ENCODE measurements at places on chromosomes 6 and 20. TPM values are rescaled to one million over a fixed set of nuclear protein-coding genes. Genes with fewer than 3 reads are reported as not detected.

DNA sequence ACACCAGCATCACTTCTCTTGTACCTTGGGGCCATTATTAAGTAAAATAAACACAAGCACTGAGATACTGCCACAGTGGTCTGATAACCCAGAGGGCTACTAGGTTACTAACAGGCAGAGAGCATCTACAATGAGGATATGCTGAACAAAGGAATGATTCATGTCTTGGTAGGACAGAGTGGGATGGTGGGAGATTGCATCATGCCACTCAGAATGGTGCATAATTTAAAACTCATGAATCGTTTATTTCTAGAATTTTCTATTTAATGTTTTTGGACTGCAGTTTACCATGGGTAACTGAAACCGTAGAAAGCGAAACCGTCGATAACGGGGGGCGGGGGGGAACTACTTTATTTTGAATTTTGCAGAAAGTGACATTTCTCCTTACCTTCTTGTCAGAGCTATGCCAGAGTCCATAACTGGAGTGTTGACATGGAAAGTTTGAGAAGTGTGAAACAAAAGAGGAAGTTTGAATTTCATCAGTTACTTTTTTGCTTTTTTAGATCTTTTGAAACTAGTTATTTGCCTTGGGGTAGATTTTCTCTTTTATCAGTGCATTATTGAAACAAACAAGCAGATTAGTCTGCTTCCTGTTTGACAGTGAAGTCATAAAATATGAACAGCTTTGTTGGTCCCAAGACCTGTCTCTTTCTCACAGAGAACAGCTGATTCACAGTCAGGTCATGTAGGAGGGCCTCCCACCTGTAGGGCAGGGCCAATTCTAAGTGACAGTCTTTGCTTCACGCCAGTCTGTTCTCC is 124.9 kb downstream of the KLHL32 start:
- DNase-seq, result no peak

GRCh38 chr6:18151801-18152200 is 3.1 kb downstream of the TPMT start:
- no peak for DNase-seq

DNA sequence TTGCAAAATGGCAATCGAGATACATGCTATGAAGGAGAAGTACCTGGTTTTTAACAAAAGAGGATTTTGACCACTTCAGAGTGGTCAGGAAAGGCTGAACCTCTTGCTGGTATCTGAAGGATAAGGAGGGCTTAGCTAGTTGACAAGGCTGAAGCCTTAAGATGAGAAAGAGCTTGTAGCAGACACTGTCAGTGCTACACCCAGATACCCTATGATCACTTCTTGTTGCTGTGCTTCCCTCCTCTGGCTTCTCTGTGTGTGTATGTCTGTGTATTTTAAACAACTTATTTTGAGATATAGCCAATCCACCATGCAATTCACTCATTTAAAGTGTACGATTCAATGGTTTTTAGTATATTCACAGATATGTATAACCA is 38.9 kb upstream of the TGM2 start:
- no peak for DNase-seq

DNA sequence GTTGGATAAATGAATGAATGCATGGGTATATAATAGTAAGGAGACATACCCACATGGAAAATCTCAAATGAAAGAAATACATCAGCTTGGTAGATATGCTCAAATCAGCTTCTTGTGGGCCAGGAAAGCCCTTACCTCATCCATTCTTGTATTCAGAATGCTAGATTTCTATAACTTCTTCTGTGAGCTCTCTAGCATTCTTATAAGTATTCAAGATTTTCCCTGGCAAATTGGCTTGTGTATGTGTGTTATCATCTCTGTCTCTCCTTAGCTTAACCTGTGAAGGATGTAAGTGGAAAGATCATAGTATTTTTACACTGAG is 100.8 kb downstream of the OR2B2 start:
- no peak for DNase-seq

GRCh38 chr20:36312724-36313441 is 6.7 kb downstream of the DLGAP4 start:
- no peak for DNase-seq

- DNase-seq, result no peak
These were observed 39.6 kb downstream of the KIAA0319 start for GRCh38 chr6:24606200-24606930.

DNA sequence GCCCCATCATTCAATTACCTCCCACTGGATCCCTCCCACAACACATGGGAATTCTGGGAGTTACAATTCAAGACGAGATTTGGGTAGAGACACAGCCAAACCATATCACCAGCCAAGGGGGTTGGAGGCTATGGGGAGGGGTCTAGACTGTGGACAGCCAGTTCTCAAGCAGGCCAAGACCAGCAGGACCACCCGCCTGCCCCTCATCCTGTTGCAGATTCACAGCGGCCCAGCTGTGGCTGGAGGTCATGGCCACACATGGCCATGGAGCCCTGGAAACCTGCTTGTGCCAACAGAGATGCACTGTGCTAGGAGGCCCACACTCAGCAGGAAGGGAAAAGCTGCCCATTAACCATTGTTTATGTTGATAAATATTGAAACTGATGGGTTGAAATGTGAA is 240.5 kb downstream of the TTLL2 start:
- DNase-seq, result no peak

DNA sequence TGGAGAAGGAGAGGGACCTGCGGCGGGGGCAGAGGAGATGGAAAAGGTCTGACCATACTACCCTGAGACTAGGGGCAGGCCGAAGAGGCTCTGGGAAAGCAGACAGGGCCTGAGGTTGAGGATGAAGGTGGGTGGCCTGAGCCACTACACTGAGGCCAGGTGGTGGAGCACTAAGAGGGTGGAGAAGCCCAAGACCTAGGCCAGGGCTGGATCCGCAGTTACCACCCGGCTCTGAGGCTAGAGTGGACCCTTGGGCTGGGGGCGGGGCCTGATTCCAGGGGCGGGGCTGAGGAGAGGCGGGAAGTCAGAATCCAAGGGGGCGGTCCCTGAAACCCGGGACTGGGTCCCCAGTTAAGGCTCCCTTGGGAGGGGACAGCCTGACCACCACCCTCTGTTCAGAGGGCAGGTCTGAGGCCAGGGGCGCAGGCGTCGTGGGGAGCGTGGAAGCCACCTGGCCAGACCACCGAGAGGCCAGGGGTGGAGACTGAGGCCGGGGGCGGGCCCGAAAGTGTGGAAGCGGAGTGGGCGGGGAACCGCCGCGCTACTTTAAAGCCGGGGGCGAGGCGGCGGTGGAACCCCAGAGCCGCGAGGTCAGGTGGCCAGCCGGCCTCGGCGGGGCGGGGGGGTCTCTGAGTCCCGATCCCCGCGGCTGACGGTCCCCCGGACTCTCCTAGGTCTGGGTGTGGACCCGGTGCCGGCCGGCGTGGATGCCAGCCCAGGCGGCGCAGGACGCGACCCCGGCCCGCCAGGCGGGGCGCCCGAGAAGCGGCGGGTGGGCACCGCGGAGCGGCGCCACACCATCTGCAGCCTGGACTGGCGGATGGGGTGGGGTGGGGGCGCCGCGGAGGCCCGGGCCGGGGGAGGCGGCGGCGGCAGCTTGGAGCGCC is 8.3 kb downstream of the CCM2L start:
- peak; percentile 74 for DNase-seq

Gene PBOV1
- total RNA-seq, result not detected

GRCh38 chr6:43916924-43917877 is 147.2 kb downstream of the VEGFA start:
- peak; percentile 53 for DNase-seq

Gene L3MBTL3
- 11.8 TPM for total RNA-seq

Gene EDN1
- 61.2 TPM for total RNA-seq

GRCh38 chr6:55651015-55651414 is 72.0 kb upstream of the HMGCLL1 start:
- DNase-seq, result no peak

Gene ECT2L
- 3.9 TPM for total RNA-seq

DNA sequence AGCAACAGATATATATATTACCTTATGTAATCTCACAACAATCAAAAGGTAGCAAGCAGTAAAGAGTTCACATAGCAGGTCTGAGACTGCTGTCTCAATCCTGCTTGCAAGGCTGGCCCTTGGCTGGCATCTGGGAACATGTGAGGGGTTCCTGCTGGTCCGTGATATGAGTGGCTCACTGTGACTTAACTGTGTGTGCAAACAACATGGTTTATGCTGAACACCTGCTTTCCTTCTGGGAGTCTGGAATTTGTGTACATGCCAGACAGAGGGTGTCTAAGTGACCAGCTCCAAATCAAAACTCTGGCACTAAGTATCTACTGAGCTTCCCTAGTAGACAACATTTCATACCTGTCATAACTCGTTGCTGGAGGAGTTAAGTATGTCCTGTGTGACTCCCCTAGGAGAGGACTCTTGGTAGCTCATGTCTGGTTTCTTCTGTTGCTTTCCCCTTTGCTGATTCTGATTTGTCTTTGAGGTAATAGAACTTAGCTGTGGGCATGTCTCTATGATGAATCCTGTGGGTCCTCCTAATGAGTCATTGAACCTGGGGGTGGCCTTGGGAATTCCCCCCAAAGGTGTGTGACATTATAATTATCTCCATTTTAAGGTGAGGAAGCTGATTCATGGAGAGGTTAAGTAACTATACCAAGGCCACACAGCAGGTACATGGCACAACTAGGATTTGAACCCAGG is 131.6 kb upstream of the NEDD9 start:
- DNase-seq, result no peak

Gene SRMS
- not detected for total RNA-seq

DNA sequence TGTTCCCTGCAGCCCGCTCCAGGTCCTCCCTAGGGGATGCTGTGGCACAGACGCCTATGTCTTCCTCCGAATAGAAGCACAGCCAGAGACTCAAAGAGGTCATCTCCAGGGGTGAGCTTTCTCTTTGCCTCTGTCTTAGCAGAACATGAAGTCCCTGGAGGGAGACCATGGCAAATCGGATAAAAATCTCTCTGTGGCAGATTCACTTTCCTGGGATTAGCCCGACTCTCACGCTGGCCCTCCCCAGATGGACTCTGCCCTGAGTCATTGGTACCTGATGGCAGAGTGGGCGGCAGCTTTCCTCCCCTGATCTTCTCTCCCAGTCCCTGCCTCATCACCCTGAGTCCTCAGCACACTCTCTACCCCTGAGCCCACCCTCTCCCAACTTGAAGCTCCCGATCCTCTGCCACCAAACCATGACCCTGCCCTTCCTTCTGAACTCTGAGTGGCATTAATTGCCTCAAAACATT is 58.0 kb upstream of the CCDC167 start:
- no peak for DNase-seq

Gene SOX18
- 48.3 TPM for total RNA-seq

Gene BPIFB2
- total RNA-seq, result 0.21 TPM

- DNase-seq, result peak; percentile 30
These were observed 7.1 kb downstream of the UQCC2 start for GRCh38 chr6:33704215-33705066.

Gene MTFR2
- total RNA-seq, result 1.5 TPM

DNA sequence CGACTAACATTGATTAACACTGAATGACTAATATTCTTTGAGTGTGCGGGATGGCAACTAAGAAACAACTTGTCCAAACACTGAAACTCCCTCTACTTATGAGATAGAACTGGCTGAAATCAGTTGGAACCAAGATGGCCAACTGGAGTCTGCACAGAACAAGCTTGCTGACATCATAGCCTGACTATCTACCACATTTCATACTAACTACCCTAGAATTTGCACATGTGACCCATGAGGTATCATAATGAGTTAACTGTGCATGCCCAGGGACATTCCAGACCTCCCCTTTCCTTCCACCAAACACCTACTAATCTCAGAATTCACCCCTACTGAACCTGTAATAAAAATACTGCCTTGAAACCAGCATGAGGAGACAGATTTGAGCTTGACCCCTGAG is 43.2 kb downstream of the PHIP start:
- no peak for DNase-seq

GRCh38 chr20:8265588-8265987 is 133.5 kb downstream of the PLCB1 start:
- no peak for DNase-seq

GRCh38 chr6:133621751-133622150 is 267.2 kb upstream of the TCF21 start:
- DNase-seq, result no peak

Gene RBL1
- 7.6 TPM for total RNA-seq

DNA sequence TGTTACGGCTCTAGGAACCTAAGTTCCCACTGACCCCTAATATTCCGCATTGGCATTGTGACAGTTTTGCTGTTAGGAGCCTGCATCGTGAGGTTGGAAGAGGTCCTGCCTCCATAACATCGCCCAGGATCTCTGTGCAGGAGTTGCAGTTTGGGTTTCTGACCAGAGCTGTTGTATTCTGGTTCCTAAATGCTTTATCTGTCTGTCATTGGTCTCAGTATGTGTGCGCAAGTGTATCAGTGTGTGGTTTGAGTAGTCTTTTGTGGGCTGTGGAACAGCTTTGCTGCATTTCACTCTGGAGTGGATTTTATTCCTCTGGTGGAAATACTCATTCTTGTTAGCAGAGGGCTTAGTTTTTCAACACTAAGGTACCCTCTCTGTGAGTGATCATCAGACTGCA is 95.6 kb downstream of the CDYL start:
- no peak for DNase-seq

Gene C4A
- 175 TPM for total RNA-seq

Gene CCN6
- not detected for total RNA-seq

GRCh38 chr6:76771059-76771634 is 692.1 kb downstream of the HTR1B start:
- DNase-seq, result no peak

DNA sequence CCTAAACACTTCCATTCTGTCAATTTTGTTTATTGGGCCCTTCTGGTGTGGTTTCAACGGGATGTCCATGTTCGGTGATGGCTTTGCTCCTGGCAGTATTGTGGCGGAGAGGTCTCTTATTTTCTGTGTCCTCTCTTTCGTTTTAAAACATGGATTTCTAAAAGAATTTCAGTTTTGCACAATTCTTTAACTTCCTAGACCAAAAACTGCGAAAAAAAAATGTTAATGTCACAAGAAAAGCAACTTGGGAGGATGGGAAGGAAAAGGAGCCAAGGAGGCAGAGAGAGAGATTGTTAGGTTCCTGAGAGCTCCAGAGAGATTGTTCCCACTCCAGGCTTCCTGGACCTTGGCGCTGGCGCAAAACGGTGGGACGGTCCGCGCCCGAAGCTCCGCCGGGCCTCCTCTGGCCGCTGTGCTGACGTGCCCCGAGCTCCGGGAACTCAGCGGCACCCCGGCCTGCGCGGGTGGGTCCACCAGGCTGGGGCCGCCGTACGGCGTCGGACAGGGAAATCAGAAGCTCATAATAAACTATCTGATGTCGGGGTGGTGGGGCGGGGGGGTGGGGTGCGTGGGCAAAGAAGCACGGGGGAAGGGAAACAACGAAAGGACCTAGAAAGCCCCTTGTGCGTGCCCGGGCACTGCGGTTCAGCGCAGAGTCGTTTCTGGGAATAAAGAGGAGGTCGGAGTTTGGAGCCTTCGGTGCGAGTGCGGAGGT is 951 bp upstream of the OLIG3 start:
- no peak for DNase-seq
